ENCODE measurements at places on chromosomes 12 and 14.

DNA sequence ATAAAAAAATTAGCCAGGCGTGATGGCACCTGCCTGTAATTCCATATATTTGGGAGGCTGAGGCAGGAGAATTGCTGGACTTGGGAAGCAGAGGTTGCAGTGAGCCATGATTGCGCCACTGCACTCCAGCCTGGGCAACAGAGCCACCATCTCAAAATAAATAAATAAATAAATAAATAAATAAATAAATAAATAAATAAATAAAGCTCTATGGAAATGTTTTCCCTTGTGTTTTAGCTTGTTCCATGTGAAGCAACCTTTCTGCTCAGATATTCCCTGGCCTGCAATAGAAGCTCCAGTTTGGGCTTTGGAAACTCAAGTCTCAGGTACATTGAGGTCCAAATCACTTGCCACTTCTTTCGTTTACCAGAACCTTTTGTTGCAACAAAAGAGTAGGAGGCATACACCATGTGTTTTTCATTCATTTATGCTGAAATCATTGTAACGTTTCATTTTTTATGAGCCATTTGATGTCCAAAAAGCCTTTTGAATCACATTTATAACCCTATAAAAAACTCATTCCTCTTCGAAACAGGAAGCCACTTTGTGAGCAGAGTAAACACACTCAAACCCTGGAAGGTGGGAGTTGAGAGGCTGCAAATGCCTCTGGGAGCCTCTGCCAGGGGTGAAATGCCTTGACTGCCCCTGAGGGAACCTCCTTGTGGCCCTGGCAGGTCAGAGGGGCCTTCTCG, 376.6 kb upstream of the TBX3 start:
- no peak for DNase-seq

DNA sequence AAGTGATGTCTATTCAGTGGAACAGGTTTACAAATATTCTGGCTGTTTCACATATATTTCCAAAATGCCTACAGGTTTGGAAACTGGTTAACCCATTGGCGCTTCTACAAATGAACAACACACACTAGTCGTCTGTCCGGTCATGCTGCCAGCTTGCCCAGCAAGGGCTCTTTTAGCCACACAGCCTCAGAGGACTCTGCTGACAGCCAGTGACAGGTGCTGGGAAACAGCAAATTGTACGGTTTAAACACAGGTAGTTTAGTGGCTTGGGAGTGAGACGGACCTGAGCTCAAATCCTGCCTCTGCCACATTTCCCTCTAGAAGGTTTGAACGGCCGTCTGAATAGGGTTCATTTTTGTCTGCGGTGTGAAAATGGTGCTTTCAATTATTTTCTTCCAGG, 53.8 kb downstream of the MOK start:
- no peak for DNase-seq

DNA sequence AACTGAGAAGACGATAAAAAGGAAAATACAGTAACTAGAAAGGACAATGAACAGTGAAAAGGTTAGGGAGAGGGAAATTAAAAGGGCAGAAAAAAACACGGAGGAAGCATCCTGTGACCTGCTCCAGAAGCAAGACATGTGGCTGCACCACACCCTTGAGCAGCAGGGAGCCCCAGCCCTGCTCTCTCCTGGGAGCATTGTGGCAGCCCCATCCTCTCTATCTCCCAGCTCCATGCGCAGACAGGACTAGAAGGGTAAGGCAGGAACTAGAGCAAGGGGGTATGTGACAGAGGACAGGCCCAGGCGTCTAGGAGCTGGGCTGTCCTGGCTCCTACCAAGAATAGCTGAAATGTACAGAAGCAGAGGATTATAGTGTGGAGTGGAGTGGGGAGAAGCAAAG, 38.6 kb upstream of the SMUG1 start:
- DNase-seq, result no peak

DNA sequence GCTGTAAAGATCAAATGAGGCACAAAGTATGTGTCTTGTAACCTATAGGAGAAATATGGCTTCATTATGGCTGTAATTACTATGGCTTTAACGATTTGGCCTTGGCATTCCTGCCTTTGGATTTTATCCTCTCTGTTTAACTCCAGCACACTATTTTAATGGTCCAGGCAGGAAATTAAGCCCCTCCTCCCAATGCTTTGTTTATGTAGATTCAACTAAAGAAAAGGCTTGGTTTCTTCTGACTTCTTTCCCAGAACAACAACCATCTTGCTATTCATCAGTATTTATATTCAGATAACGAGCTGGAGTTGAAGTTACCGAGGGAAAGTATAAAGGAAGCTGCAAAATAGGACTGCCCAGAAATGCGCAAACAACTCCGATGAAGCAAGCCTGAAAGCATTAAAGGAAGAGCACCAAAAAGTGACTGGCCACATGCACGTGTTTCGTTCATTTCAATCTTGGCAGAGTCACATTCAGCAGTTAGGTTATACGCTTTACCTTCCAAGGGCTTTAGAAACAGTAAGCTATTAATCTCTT, 104.6 kb downstream of the NELL2 start:
- DNase-seq, result no peak

- DNase-seq, result no peak
Measured at GRCh38 chr14:106737021-106737420, 1210.6 kb downstream of the TMEM121 start.
